Breast epithelium (tissue), 4 donors: ENCODE measurements at places on chromosomes 3 and 15. TPM values are rescaled to one million over a fixed set of nuclear protein-coding genes. Genes with fewer than 3 reads are reported as not detected.

GRCh38 chr3:172675441-172676193 is 35.2 kb downstream of the NCEH1 start:
- no peak overlapping the region for H3K27ac ChIP-seq
- no peaks in the 10 kb centered on the region for H3K27me3 ChIP-seq
- H3K4me3 ChIP-seq: no peak overlapping the region
- no peaks in the 10 kb centered on the region for H3K36me3 ChIP-seq
- DNase-seq: no peak
- no peaks in the 10 kb centered on the region for H3K4me1 ChIP-seq

Gene COL6A5
- total RNA-seq: not detected

DNA sequence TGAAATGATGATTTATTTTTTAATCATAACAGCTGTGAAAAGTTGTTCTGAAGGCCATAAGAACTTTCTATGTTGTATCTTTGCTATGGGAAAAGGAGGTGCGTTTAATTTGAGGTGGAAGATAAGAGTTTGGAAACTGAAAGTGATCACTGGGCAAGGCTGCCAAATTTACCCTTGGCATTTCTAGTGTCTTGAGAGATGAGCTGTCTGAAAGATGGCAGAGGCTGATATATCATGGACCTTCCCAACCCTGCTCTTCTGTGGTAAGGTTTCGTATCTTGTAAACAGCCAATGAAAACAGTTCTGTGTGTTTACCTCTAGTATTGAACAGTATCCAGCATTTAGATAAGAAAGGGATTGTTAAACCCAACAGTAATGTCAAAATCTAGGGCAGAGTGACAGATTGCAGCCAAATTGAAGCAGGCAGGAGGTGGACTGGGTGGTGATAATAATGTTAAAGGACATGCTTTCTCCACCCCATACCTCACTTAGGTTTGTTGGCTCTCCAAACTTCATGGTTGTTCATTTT is 15.8 kb upstream of the NFKBIZ start:
- H3K36me3 ChIP-seq: no peaks in the 10 kb centered on the region
- no peaks in the 10 kb centered on the region for H3K27me3 ChIP-seq
- no peak overlapping the region for H3K27ac ChIP-seq
- no peaks in the 10 kb centered on the region for H3K4me1 ChIP-seq
- no peak overlapping the region for H3K4me3 ChIP-seq

- no peak for DNase-seq
- no peaks in the 10 kb centered on the region for H3K36me3 ChIP-seq
- no peaks in the 10 kb centered on the region for H3K27me3 ChIP-seq
- H3K27ac ChIP-seq: no peak overlapping the region
These were observed 16.7 kb upstream of the RIOX2 start for GRCh38 chr3:97988784-97989568.

Gene KIF15
- total RNA-seq: 1.1 TPM

DNA sequence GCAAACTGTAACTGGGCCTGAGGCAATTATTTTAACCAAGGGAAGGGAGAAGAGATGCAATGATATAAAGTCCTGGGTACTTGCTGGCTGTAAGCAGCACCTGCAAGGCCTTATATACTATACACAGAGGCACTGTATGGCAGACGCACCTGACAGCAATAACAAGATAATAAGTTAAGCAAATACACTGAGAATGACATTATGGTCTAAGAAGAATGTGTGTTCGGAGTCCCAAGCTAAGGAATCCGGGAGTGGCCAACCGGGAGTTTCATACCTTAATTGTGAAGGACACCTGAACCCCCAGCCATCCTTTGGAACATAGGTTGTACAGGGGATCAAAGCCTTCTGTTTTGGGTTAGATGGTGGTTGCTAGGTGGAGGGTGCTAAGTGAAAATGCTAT is 13.7 kb downstream of the FAM240A start:
- H3K27me3 ChIP-seq: no peaks in the 10 kb centered on the region
- no peaks in the 10 kb centered on the region for H3K36me3 ChIP-seq
- H3K4me1 ChIP-seq: no peaks in the 10 kb centered on the region
- no peak overlapping the region for H3K4me3 ChIP-seq

DNA sequence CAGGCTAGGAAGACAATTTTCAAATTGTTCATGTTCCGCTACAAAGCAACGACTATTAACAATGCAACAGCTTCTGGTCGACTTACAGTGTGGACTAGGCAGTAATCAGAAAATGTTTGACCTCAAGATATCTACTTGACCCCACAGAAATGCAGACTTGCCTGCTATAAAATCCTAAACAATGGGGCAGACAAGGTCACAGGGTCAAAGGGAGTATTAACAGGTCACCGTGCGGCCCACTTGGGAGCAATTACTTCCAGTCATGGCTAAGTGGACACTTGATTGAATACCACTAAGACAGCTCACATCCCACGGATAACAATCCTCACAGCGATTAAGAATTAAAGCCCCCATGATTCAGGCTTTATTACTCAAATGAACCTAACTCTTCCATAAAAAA is 58.9 kb downstream of the FOXP1 start:
- DNase-seq: no peak
- no peaks in the 10 kb centered on the region for H3K4me1 ChIP-seq
- H3K27ac ChIP-seq: no peak overlapping the region

DNA sequence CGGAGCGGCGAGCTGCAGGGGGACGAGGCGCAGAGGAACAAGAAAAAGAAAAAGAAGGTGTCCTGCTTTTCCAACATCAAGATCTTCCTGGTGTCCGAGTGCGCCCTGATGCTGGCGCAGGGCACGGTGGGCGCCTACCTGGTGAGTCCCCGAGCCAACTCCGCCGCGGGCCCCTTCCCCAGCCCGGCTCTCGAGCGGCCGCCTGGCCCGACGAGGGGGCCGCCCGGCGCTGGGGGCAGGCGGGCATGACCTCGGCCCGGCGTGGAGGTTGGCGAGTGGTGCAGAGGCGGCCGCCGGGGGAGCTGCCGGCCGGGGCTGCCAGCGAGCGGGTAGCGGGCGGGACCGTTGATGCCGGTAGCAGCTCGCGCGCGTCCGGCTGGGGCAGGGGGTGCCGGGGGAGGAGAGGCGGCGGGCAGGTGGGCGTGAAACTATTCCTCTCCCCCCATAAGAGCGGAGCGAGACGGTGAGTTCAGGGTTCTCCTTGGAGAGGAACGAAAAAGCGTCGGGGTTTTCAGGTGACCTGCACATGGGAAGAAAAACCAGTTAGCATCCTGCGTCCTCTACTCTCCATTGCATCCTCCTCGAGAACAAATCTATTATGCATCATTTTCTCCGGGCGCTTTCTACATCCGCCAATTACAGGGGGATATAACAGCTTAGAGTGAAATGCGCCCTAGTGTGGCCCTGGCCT is 585 bp downstream of the SLCO3A1 start:
- no peaks in the 10 kb centered on the region for H3K27me3 ChIP-seq
- peaks cover 11% of the 10 kb centered on the region for H3K4me1 ChIP-seq
- H3K27ac ChIP-seq: peak overlapping the region; percentile 87

DNA sequence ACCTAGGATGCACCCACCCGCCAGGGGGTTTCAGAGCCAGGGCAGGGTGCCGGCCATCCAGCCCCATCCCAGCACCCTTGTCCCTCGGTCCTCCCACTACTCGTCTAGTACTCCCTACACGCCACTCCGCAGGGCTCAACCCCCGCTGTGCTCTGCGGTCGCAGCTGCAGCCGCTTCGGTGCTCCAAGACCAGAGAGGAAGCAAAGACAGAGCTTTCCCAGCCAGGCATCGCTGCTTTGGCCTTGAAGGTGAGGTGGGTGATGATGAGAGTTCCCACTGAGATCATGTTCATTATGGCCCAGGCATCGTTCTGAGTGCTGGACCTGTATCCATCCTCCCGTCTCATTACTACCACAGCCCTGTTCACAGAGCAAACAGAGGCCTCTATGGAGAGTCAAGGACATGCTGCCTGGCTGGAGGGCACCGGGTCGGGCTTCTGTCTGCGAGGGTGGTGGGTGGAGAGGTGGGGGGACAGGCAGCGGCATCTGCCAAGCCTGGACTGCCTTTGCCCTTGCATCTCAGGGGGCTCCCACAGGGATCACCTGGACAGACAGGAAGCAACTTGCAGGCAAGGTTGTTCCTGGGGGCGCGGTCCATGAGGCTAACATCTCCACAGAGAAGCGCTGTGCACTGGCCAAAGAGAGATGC is 66.9 kb downstream of the KLF13 start:
- H3K4me1 ChIP-seq: peaks cover 5% of the 10 kb centered on the region
- H3K27ac ChIP-seq: peak overlapping the region; percentile 97
- H3K36me3 ChIP-seq: no peaks in the 10 kb centered on the region
- no peaks in the 10 kb centered on the region for H3K27me3 ChIP-seq
- H3K4me3 ChIP-seq: no peak overlapping the region

DNA sequence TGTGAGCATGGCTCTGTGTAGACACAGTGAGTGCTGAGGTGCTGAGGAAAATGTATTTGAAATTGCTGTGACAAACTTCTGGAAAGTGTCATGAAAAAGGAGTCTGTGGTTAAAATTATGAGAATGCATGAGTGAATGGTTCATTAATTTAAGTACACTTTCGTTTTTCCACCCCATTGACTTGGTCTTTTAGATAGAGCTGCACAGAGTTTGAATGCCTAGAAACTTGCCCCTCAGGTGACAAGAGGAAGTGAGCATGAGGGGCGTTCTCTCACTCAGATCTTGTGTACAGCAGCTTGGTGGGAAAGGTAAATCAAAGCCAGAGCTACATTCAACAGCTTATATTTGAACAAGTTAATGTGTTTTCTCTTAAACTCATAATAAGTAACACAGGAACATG is 296.8 kb downstream of the WDR72 start:
- H3K4me1 ChIP-seq: no peaks in the 10 kb centered on the region
- H3K4me3 ChIP-seq: no peak overlapping the region
- H3K27ac ChIP-seq: no peak overlapping the region
- H3K36me3 ChIP-seq: no peaks in the 10 kb centered on the region

Gene GOLGA8G
- total RNA-seq: not detected

DNA sequence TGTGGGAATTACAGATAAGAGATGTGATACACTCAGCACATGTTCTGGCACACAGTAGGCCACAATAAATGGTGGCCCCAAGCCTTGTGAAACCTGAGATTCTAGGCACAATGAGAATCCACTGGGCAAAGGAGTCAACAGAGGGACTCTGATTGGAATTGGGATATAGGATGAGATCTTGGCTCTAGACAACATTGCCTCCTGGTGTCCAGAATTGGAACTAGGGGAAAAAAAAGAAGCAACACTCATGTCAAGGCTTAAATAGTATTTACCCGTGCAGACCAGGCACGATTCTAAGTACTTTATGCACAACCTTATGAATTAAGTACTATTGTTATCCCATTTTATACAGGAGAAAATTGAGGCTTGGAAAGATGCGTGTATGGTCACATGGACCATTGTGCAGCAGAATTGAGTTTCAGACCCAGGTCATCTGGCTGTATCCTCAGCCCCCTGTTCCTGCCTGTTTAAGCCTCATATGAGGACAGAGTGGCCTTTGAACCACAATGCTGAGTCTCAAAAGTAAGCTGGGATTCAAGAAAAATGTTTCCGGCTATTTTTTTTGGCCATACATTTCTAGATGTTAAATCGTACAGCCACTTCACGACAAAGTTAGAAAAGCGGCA is 124.8 kb downstream of the SV2B start:
- peaks cover 11% of the 10 kb centered on the region for H3K27me3 ChIP-seq
- no peaks in the 10 kb centered on the region for H3K4me1 ChIP-seq
- H3K27ac ChIP-seq: no peak overlapping the region
- H3K36me3 ChIP-seq: no peaks in the 10 kb centered on the region
- no peak overlapping the region for H3K4me3 ChIP-seq
- DNase-seq: no peak

GRCh38 chr3:184067573-184068055 is 14.8 kb downstream of the HTR3C start:
- H3K27me3 ChIP-seq: no peaks in the 10 kb centered on the region
- no peak for DNase-seq
- no peak overlapping the region for H3K4me3 ChIP-seq
- no peaks in the 10 kb centered on the region for H3K36me3 ChIP-seq
- H3K4me1 ChIP-seq: no peaks in the 10 kb centered on the region

- no peak overlapping the region for H3K4me3 ChIP-seq
- no peak for DNase-seq
- H3K27ac ChIP-seq: no peak overlapping the region
- peaks cover 11% of the 10 kb centered on the region for H3K36me3 ChIP-seq
- no peaks in the 10 kb centered on the region for H3K27me3 ChIP-seq
These were observed 25.4 kb downstream of the IFT80 start for GRCh38 chr3:160373655-160374054.

DNA sequence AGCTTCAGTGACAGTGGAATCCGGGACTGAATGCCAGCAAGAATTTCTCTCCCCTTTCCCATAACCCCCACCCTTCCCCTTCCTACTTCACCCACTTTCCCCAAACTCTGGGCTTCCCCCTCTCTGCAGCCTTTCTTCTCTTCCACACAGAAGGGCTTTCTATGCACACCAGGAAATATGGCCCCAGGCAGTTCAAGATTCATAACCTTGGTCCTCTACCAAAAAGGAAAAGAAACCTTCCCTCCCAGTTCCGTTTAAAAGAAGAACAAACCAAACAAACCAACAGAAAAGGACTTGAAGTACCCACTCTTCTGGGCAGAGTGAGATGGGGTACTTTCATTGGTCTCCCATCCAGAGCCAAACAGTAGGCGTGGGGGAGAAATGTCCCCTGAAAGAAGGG is 68.8 kb upstream of the ABHD2 start:
- H3K27ac ChIP-seq: peak overlapping the region; percentile 85
- H3K36me3 ChIP-seq: no peaks in the 10 kb centered on the region
- DNase-seq: no peak
- H3K4me1 ChIP-seq: no peaks in the 10 kb centered on the region
- H3K4me3 ChIP-seq: no peak overlapping the region
- no peaks in the 10 kb centered on the region for H3K27me3 ChIP-seq

DNA sequence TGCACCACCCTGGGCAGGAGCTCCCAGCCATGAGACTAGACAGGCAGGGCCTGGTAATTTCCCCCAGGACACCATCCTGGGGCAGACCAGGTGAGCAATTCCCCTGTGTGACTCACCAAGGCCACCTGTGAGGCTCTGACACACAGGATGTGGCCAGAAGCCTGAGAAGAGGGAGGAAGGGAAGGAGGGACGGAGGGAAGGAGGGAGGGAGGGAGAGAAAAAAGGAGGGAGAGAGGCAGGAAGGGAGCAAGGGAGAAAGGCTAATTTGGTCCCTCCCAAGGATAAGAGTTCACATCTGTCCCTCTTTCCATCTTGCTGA is 25.9 kb downstream of the WNT7A start:
- H3K4me3 ChIP-seq: no peak overlapping the region
- no peak overlapping the region for H3K27ac ChIP-seq
- no peak for DNase-seq
- no peaks in the 10 kb centered on the region for H3K36me3 ChIP-seq

- H3K27ac ChIP-seq: peak overlapping the region; percentile 93
- H3K4me1 ChIP-seq: peaks cover 5% of the 10 kb centered on the region
- no peaks in the 10 kb centered on the region for H3K27me3 ChIP-seq
These were observed 17.5 kb downstream of the CIDEC start for GRCh38 chr3:9862391-9863057.

GRCh38 chr15:30953731-30954378 is 37.6 kb downstream of the MTMR10 start:
- H3K4me3 ChIP-seq: no peak overlapping the region
- peaks cover 14% of the 10 kb centered on the region for H3K36me3 ChIP-seq
- no peak for DNase-seq
- no peaks in the 10 kb centered on the region for H3K4me1 ChIP-seq
- H3K27ac ChIP-seq: no peak overlapping the region
